ENCODE measurements at places on chromosomes 1 and 21. TPM values are rescaled to one million over a fixed set of nuclear protein-coding genes. Genes with fewer than 3 reads are reported as not detected.
A peak's percentile ranks its signal among the peaks of the same experiment; 100 is the strongest.

GRCh38 chr1:186828611-186829454 is at the start of gene PLA2G4A:
PLA2G4A (plus strand) TSS chr1:186828949; CDS start chr1:186854355, 25,406 bp downstream.
- peak within 1 kb of the TSS; percentile 49 for H3K27ac ChIP-seq
- H3K27me3 ChIP-seq = no peaks in the 10 kb centered on the region
- DNase-seq = peak; percentile 18
- H3K4me1 ChIP-seq = no peaks in the 10 kb centered on the region
- H3K36me3 ChIP-seq = no peaks in the 10 kb centered on the region

DNA sequence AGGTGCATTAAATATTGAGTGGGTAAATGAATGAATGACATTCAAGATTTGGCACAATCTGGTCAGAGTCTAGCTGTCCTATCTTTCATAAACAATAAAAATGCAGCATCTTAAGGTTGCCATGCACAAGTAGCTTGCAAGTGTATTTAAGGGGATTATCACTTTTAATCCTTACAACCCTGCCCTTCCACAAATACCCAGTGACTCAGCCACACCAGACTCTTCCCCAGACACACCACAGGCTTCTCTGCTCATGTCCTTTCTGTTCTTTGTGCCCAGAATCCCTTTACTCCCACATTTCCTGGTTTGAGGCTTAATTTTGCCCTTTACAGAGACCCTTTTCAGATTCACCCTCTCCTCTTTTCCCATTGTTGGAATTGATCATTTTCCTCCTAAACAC is 59.8 kb downstream of the KIRREL1 start:
- no peaks in the 10 kb centered on the region for H3K36me3 ChIP-seq
- no peaks in the 10 kb centered on the region for H3K27me3 ChIP-seq
- no peak overlapping the region for H3K4me3 ChIP-seq
- DNase-seq = no peak
- no peak overlapping the region for H3K27ac ChIP-seq

DNA sequence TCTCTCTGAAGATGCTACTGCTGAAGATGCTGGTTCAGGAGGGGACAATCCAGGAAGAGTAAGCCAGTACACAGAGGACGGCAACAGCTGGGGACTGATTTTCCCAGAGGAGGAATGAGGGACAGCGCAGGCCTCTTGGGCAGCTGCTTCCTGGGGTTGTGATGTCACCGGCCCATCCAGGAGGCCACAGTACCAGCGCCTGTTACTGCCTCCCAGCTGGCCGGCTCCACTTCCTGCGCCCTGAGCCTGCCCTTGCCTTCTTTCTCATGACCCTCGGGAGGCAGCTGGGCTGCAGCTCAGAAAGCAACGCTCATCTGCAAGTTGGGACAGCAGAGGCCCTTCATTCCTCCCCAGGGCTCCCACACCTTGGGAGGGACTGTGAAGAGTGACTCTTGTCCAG is 21.9 kb upstream of the ID3 start:
- H3K27ac ChIP-seq = peak overlapping the region; percentile 4
- H3K4me1 ChIP-seq = peaks cover 27% of the 10 kb centered on the region
- H3K27me3 ChIP-seq = no peaks in the 10 kb centered on the region
- no peaks in the 10 kb centered on the region for H3K36me3 ChIP-seq
- no peak for DNase-seq
- H3K4me3 ChIP-seq = no peak overlapping the region

- no peaks in the 10 kb centered on the region for H3K4me1 ChIP-seq
- no peak overlapping the region for H3K27ac ChIP-seq
- no peak for DNase-seq
- H3K36me3 ChIP-seq = peaks cover 79% of the 10 kb centered on the region
These were observed 21.8 kb downstream of the COL6A2 start for GRCh38 chr21:46119637-46120271.

GRCh38 chr1:175462301-175463017 is 269.9 kb upstream of the KIAA0040 start:
- H3K27ac ChIP-seq = no peak overlapping the region
- no peaks in the 10 kb centered on the region for H3K36me3 ChIP-seq
- DNase-seq = no peak
- H3K27me3 ChIP-seq = no peaks in the 10 kb centered on the region
- H3K4me3 ChIP-seq = no peak overlapping the region
- no peaks in the 10 kb centered on the region for H3K4me1 ChIP-seq

GRCh38 chr1:200415789-200416593 is 6.2 kb upstream of the ZNF281 start:
- H3K27me3 ChIP-seq = no peaks in the 10 kb centered on the region
- no peak overlapping the region for H3K4me3 ChIP-seq
- no peak for DNase-seq
- H3K36me3 ChIP-seq = no peaks in the 10 kb centered on the region

DNA sequence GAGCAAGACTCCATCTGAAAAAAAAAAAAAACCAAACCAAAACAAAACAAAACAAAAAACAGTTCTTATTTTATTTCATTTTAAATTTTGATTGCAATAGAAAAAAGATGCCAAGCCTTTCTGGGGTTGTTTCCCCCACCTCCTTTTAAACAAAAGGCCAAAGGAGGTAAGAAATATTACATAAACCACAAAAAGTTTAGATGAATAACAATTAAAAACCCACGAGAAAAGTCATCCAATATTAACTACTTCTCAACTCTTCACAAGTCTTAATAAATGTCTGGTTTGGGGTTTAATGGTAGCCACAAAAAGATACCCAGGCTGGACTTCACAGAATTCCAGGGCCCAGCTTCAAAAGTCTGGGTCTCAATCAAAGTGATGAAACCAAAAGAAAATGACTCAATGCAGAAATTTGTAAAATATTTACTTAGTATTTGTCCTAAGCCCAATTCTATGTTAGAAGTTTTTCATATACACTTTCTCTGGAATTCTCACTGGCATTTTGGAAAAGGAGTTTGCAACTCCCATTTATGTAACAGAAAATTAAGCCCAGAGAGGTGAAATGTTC is 47.0 kb upstream of the SDC3 start:
- H3K27ac ChIP-seq = no peak overlapping the region
- DNase-seq = no peak

DNA sequence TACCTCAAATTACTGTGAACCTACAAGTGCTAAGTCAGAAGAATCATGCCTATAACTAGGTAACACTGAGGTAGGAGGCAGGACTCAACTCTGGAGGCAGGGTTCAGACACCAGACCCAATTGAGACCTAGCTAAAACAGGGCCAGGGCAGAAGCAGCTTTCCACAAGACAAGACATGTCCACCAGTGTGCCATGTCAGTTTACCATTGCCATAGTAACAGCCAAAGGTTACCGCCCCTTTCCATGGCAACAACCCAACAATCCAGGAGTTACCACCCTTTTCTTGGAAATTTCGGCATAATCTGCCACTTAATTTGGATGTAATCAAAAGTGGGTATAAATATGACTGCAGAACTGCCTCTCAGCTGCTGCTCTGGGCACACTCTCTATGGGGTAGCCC is 432.3 kb downstream of the DPYD start:
- H3K27ac ChIP-seq = no peak overlapping the region
- no peaks in the 10 kb centered on the region for H3K27me3 ChIP-seq
- H3K4me1 ChIP-seq = no peaks in the 10 kb centered on the region
- DNase-seq = no peak
- no peak overlapping the region for H3K4me3 ChIP-seq

GRCh38 chr21:16569679-16570078 is 839.9 kb downstream of the USP25 start:
- no peak for DNase-seq
- H3K4me3 ChIP-seq = no peak overlapping the region
- H3K36me3 ChIP-seq = no peaks in the 10 kb centered on the region
- H3K27me3 ChIP-seq = no peaks in the 10 kb centered on the region
- no peak overlapping the region for H3K27ac ChIP-seq

- H3K4me1 ChIP-seq = peaks cover 6% of the 10 kb centered on the region
- H3K27ac ChIP-seq = no peak overlapping the region
- no peaks in the 10 kb centered on the region for H3K27me3 ChIP-seq
- peak overlapping the region; percentile 16 for H3K4me3 ChIP-seq
- DNase-seq = no peak
These were observed 39.3 kb downstream of the ELK4 start for GRCh38 chr1:205592443-205593003.

DNA sequence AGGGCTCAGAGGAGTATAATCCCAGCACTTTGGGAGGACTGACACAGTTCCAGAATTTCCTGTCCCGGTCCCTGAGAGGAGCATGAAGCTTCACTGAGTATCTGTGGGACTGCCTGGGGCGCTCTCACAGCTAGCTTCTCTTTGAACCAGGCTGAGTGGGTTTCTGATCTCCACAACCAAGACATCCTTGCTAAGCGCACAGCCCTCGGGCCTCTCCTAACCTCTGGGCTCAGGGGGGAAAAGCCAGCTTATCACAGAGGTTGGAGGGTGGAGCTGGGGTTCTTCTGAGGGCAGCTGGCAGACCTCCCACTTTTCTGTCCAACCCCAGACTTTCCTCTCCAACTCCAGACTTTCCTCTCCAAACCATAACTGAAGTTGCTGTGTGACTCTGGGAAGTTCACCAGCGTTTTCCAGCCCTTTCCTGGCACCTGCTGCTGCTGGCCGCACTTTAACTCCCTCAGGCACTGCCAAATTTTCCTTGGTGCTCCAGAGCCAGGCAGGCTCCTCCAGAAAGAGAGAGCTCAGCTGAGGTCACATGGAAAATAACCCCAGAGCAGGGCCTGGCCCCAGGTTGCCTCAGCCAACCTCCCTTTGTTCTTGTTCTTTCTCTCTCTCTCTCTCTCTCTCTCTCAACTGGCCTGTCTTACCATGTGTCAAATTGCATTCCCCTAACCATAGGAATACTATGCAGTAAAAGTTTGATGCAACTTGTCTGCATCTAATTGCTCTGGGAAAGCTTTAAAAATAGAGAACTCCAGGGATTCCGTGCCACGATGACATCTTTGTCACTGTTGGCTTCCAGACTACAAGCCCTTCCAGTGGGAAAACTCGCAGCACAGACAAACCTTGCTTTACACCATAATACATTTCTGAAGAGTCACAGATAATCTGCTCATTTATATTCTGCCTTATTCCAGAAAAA is 49.5 kb downstream of the OLFML2B start:
- DNase-seq = no peak
- no peak overlapping the region for H3K4me3 ChIP-seq
- H3K36me3 ChIP-seq = no peaks in the 10 kb centered on the region
- no peaks in the 10 kb centered on the region for H3K27me3 ChIP-seq
- no peak overlapping the region for H3K27ac ChIP-seq
- no peaks in the 10 kb centered on the region for H3K4me1 ChIP-seq

- no peaks in the 10 kb centered on the region for H3K36me3 ChIP-seq
- H3K27ac ChIP-seq = no peak overlapping the region
- H3K4me1 ChIP-seq = no peaks in the 10 kb centered on the region
- no peaks in the 10 kb centered on the region for H3K27me3 ChIP-seq
- H3K4me3 ChIP-seq = no peak overlapping the region
These were observed 34.1 kb downstream of the DDX20 start for GRCh38 chr1:111789666-111790316.

DNA sequence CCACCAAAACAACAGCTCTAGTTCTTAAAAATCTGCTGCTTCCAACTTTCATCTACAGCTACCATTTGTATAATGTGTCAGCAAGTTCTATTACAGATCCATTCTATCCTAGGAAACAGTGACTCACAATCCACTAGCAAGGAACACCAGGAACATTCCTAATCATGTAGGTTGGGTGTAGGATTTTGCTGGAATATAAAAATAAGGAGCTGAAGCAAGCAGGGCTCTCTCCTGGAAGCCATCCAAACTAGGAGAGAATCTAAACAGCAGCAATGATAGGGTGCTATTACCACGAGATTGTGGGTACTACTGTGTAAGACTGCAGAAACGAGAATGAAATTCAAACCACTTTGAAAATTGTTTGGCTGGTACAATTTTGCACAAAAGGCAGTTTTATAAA is 135.0 kb downstream of the PTPN14 start:
- no peaks in the 10 kb centered on the region for H3K36me3 ChIP-seq
- no peak for DNase-seq
- no peak overlapping the region for H3K4me3 ChIP-seq
- no peaks in the 10 kb centered on the region for H3K4me1 ChIP-seq
- no peaks in the 10 kb centered on the region for H3K27me3 ChIP-seq

DNA sequence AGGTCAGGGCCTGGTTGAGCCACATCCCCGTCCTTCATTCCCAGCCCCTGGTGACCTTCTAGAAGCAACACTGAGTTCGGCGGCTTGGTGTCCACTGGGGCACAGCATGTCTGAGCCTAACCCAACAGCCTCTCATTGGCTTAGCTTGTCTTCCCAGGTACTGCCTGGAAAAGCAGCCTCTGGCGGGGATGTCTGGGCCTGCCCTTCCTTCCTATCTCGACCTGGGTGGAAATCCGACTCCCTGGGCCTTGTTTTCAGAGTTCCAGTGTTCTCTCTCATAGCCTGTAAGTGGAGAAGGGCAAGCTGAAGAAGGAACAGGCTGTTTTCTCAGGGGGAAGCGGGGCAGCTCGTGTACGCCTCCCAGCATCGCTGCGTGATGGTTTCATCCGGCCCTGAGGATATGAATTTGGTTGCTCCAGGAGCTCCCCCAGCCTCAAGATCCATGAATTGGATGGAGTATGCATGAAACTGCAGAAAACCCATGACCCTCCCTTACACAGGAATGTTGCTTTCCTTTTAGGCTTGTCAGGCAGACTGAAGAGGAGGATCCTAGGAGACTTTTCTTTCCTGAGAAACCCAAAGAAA is 116.5 kb upstream of the IRF2BP2 start:
- peak overlapping the region; percentile 94 for H3K27ac ChIP-seq
- H3K4me3 ChIP-seq = no peak overlapping the region
- no peaks in the 10 kb centered on the region for H3K27me3 ChIP-seq
- no peaks in the 10 kb centered on the region for H3K36me3 ChIP-seq
- DNase-seq = no peak

DNA sequence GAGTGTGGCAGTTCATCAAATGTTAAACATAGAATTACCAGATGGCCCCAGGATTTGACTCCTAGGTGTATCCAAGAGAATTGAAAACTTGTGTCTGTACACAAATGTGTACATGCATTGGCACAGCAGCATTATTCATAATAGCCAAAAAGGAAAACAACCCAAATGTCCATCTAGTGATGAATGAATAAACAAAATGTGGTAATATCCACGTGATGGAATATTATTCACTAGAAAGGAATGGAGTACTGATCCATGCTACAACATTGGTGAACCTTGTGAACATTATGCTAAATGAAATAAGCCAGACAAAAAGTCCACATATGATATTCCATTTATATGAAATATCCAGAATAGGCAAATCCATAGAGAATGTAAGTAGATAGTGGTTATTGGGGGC is 77.7 kb downstream of the RAVER2 start:
- H3K27me3 ChIP-seq = no peaks in the 10 kb centered on the region
- H3K36me3 ChIP-seq = no peaks in the 10 kb centered on the region

GRCh38 chr1:192749349-192749748 is 59.5 kb upstream of the RGS2 start:
- no peak overlapping the region for H3K27ac ChIP-seq
- no peaks in the 10 kb centered on the region for H3K27me3 ChIP-seq
- H3K4me3 ChIP-seq = no peak overlapping the region
- no peaks in the 10 kb centered on the region for H3K36me3 ChIP-seq
- no peaks in the 10 kb centered on the region for H3K4me1 ChIP-seq
- DNase-seq = no peak

GRCh38 chr1:8718850-8719361 is 98.5 kb downstream of the RERE start:
- H3K36me3 ChIP-seq = no peaks in the 10 kb centered on the region
- no peak overlapping the region for H3K4me3 ChIP-seq
- H3K4me1 ChIP-seq = no peaks in the 10 kb centered on the region
- DNase-seq = no peak

Gene ROR1
- total RNA-seq = 4.6 TPM

Gene OR6N1
- not detected for total RNA-seq

Gene ZSCAN20
- total RNA-seq = 7.5 TPM

Gene C1orf116
- total RNA-seq = 53.9 TPM

Gene RHCE
- total RNA-seq = 0.70 TPM

Gene PTPRC
- total RNA-seq = 16.5 TPM

Gene NIBAN1
- 9.0 TPM for total RNA-seq

Measured in Peyer's patch (tissue), 4 donors.